WERI-Rb-1 (cell line): ENCODE measurements at places on chromosomes 7 and 10.

- no peak for DNase-seq
Measured at GRCh38 chr10:94016727-94017714, 23.3 kb downstream of the PLCE1 start.

DNA sequence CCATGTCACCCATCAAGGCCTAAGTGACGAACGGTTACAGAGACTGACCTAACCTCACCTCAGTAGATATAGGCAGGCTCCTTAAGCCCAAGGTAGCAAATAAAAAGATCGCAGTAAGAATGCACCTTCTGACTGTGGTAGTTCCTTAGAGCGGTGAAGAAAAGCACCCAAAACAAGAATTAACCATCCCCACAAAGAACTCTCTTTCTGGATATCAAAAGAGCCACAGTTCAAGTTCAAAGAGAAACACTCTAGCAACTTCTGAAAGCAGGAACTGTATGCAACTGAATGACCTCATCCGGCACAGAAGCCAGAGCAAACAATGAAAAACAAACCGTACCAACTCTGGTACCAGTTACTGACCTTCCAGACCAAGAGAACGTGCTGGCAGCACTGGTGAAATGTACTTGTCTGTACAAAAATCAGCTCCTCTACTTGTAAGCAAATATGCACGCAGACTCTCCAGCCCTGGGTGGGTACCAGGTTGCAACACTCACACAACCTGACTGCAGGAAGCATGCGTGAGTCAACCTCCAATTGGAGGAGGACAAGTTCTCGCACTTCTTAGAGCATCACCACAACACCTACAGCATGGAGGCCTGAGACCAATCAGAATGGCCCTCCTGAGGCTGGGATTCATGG lies 202.7 kb downstream of the FAM107B start:
- DNase-seq, result no peak

DNA sequence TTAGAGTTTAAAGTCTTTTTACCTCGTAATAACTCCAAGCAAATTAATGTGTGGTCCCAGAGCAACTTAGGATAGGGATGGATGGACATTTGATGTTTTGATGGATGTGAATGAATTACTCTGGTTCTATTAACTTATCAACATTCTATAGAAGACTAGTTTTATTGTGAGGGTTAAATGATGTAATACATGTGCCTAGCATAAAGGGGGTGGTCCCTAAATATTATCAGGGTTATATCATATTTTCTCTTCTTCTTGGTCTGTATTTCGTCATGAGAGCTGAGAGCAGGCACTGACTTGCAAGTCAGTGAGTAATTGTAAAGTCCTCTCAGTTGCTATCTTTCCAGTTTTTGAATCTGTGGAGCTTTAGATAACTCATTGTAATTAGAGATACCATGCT lies 219.3 kb downstream of the GATA3 start:
- no peak for DNase-seq

- DNase-seq, result peak; percentile 66
Measured at GRCh38 chr7:70271617-70272081, 673.4 kb downstream of the AUTS2 start.

- DNase-seq, result no peak
Measured at GRCh38 chr7:9516662-9517061, 1083.3 kb downstream of the NXPH1 start.

DNA sequence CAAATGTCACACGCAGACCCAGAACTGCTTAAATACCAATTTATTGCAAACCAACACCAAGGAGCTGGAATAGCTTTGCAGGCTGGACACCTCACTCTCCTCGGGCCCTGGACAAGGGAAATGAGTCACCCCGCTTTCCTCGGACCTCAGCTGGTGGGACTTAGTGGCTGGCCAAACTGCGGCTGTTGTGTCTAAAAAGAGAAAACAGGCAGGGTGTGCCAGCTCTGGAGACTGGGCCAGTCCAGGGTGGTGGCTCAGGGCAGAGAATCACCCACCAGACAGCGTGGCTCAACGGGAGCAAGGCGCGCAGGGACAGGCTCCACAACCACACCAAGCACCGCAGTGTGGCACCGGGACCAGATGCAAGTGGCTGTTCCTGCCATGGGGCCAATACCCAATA lies 58.2 kb upstream of the CAMK2B start:
- no peak for DNase-seq

- peak; percentile 85 for DNase-seq
Measured at GRCh38 chr7:25851332-25852210, 300.4 kb upstream of the NFE2L3 start.

GRCh38 chr10:28429573-28430216 lies 103.2 kb upstream of the WAC start:
- DNase-seq, result no peak
